GM13977 (cell line): ENCODE measurements at places on chromosomes 7 and 10.

DNA sequence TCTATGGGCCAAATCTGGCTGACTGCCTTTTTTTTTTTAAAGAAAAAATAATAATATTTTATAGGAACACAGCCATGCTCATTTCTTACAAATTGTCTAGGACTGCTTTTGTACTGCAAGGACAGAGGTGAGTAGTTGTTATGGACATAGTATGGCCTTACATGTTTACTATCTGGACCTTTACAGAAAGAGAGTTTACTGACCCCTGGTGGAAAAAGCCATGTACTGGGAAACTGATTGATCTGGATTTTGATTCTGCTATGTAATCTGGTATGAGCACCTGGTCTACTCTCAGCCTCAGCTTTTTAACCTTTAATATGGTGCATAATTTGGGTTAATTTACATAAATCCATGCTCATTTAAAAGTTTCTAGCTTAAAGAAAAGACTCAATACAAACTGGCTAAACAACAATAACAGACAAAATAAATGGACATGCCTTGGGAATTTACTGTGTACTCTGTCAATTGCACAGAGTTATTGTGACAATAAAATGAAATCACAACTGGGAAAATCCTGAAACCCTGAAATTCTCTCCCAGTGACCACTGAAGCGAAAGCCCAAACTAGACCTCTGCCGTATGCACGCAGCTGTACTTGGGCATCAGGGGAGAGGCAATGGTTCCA is 260.7 kb downstream of the BMPER start:
- DNase-seq = peak; percentile 14

DNA sequence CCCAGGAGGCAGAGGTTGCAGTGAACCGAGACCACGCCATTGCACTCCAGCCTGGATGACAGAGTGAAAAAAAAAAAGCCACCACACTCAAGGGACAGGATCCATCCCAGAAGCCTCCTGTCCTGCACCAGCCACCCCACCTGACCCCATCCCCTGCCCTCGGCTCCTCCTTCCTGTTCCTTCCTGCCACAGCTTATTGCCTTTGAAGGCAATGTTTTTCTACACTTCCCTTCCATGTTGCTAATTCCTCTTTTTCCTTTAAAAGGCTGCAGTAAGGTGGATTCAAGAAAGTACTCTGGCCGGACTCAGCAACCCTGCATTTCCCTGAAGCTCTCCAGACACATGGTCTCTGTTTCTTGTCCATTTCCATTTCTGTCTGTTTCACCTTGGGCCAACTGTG is 80.9 kb downstream of the FAM171A1 start:
- DNase-seq = no peak

GRCh38 chr7:130182990-130183389 is 22.2 kb downstream of the TMEM209 start:
- DNase-seq = peak; percentile 47

DNA sequence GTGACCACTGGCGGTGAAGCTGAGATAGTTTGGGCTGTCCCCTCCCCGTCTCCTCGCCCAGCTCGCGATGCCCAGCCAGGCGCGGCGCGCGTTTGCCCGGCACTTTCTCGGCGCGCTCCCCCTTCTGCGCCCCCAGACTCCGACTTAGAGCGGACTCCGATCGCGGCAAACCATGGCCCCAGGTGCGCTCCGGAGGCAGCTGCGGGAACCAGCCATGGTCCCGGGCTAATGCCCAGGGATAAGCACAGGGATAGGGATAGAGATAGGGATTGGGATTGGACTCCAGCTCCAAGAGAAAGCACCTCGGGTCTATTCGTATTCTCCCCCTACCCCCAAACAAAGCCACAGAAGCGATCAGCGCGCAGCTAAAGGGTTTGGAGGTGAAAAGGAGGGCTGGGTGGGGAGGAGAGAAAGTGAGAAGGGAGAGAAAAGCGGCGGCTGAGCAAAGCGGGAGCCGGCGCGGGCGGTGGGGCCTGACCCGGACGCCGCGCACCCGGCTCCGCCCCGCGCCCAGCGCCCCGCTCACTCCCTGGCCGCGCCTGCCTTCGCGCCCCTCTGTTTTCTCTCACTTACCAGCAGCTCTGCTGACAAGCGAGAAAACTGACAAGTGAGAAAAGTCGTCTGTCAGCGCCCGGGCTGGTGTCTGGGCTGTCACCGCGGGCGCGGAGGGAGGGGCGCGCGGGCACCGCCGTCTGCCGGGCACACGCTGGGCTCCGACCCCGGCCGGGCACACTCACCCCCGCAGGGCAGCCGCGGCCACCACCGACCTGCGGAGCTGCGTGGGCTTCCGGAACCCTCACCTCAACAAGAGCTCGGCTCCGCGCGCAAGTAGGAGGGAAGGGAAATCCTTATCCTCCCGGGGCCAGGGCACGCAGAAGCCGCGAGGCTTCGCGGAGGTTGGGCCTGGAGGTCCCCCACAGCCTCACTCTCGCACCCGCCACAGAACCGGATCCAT is at the start of gene PDE1C:
Gene PDE1C (minus strand): TSS at position 2 of the 955 bp plus-strand sequence.
- peak; percentile 29 for DNase-seq

GRCh38 chr7:93799750-93800357 is 90.7 kb downstream of the TFPI2 start:
- DNase-seq = peak; percentile 17
